Stimulated activated CD4-positive, alpha-beta T cell treated with anti-CD3 and anti-CD28 coated beads, TNF-alpha, amount 100 ng/mL, for 48 hours (primary cell): ENCODE measurements at places on chromosomes 12 and 14.
A peak's percentile ranks its signal among the peaks of the same experiment; 100 is the strongest.

- no peak for DNase-seq
These were observed 50.5 kb downstream of the FAM222A start for GRCh38 chr12:109764123-109764522.

GRCh38 chr14:31291210-31291609 is 83.6 kb upstream of the HECTD1 start:
- DNase-seq: no peak

- no peak for DNase-seq
These were observed 39.5 kb downstream of the DGLUCY start for GRCh38 chr14:91153360-91153759.

- DNase-seq: no peak
These were observed 171.9 kb downstream of the PRKCH start for GRCh38 chr14:61493239-61493638.

GRCh38 chr14:89241257-89241656 is 175.8 kb downstream of the FOXN3 start:
- no peak for DNase-seq

GRCh38 chr12:22578328-22578727 is 34.0 kb upstream of the C2CD5 start:
- no peak for DNase-seq

- DNase-seq: no peak
These were observed 59.2 kb downstream of the TMEM30B start for GRCh38 chr14:61221906-61222305.

GRCh38 chr14:105314287-105315200 is at the start of gene PACS2:
Gene PACS2 (plus strand): TSS chr14:105314748. CDS start chr14:105314919, 171 bp downstream.
- DNase-seq: peak; percentile 50

DNA sequence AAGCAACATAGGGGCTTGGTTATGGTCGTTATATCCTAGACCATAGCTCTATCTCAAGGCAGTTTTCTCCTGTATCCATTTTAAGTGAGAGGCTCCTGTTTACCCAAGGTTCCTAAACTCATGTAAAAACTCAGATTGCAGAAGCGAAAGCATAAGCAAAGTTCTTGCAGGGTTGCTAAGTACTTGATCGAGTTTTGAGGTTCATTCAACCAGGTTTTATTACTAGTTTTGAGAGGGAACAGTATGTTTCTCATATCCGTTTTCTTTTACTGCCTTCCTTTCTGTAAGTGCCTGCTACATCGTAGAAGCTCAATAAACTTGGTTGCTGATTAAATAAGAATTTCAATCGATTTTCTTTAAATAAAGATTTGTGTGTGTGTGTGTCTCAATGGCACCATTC is 5.1 kb downstream of the AKAP3 start:
- no peak for DNase-seq

- no peak for DNase-seq
These were observed 4.5 kb upstream of the HECTD4 start for GRCh38 chr12:112386726-112387125.

DNA sequence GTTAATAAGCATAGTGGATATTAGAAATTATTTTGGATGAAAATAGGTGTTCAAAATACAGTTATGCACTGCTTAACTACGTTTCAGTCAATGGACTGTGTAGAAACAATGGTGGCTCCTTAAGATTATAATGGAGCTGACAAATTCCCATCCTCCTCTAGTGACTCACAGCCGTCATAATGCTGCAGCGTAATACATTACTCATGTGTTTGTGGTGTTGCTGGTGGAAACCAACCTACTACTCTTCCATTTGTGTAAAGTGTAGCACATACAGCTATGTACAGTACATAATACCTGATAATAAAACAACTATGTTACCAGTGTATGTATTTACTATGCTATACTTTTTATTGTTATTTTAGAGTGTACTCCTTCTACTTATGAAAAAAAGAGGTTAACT is 111.2 kb upstream of the TMCC3 start:
- DNase-seq: no peak

DNA sequence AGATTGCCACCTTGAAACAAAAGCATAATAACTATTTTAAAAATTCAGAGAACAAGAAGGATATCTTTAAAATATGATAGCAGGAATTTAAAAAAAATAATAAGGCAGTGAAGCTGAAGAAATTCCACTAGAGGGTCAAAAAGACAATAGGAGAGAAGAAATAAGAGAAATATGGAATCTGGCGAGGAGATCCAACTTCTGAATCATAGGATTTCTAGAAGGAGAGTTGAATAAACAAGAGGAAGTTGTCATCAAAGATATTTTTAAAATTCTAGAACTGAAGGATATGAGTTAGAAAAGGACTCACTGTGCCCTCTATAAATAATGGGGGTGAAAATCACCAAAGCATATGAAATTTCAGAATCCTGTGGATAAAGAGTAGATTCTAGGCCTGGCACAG is 26.8 kb upstream of the TOMM20L start:
- DNase-seq: no peak

DNA sequence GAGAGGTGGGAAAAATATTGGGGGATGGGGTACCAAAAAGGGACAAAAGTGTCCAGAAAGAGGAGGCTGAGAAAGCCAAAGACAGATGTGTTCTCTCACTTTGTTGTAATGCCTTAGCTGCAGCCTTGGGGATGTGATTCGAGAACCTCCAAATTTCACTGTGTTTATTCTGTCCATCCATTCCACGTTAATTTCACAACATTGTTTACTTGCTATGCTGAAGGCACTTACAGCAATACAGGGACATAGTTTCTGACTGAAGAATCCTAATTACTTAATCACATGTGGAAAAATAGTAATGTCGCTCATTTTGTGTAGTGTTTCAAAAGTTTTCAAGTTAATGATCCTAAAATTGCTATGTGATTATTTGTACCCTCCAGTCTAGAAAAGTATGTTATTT is 146.2 kb upstream of the SLC38A2 start:
- no peak for DNase-seq

GRCh38 chr12:94488463-94488862 is 28.8 kb upstream of the CEP83 start:
- DNase-seq: no peak

- no peak for DNase-seq
These were observed 274.7 kb downstream of the TTC6 start for GRCh38 chr14:37870170-37870569.
